ENCODE measurements at places on chromosomes 16 and 17.

- no peak for DNase-seq
Observed at GRCh38 chr16:30009990-30010843, 610 bp downstream of the DOC2A start.

- no peak for DNase-seq
Observed at GRCh38 chr16:27103954-27104353, 37.2 kb downstream of the C16orf82 start.

DNA sequence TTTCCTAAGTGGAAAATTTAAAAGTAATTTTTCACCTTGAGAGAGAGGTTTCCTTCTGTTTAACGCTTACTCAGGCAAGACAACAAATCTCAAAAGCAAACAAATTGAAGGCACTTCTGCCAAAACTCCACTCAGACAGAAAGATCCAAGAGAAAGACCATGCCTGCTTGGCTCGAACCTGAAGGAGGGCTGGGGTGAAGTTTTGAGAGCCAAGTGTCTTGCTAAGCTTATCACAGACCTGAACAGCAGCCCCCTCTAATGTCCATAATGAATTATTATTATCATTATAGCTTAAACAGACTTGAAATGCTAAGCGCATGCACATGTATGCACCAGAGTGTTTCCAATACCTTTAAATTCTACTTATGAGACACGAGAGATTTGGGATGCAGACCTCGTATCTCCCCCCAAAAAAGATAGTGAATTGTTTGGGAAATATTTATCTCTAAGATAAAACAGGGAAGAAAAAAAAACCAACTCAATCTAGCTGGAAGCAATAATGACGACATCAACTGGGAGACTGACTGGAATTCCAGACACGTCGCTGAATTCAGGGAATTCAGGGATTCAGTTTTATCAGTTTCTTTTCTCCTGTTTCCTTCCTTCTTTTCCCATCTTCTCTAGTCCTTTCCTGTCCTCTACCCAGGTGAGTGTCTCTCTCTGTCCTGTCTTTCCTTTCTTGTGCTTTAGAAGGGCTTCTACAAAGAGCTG is 473.2 kb downstream of the RBFOX1 start:
- DNase-seq, result no peak

DNA sequence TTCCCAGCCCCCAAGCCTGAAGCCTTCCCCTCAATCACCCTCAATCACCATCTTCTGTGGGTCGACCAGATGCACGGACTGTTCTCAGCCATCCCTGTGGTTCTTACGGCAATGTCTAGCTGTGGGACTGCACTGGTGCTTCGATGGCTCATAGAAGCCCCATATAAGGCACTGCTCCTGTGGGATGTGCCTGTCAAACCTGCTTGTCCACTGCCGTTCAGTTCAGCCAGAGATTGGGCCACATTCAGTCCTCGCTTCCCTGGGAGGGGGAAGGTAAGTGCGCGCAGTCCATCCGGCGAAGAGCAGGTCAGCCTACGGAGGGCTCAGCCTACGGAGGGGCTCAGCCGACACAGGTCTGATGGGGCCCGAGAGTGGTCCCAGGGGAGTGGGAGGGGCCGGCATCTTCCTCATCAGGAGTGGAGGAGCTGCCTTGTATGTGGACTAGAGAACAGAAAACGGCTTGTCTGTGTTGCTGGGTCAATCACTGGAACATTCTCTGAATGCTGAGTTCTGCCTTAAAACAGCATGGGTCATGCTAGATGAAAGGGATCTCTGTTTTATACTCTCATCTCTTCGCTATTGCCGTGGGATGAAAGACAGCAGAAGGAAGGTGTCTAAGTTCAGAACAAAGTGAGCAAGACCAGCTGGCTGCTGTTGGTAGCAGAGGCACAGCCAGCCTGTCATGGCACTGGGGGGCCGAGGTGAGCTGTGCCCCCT is at the start of gene CARD14:
Gene CARD14 (plus strand): TSS at position 247 of the 717 bp plus-strand sequence. CDS start 11,409 bp downstream, outside the sequence.
- DNase-seq, result no peak

GRCh38 chr17:59859444-59860025 is 33.2 kb downstream of the TUBD1 start:
- no peak for DNase-seq

- no peak for DNase-seq
Observed at GRCh38 chr17:80499961-80500665, 23.7 kb upstream of the NPTX1 start.

- peak; percentile 23 for DNase-seq
Observed at GRCh38 chr17:4004517-4005295, 40.5 kb upstream of the ATP2A3 start.

DNA sequence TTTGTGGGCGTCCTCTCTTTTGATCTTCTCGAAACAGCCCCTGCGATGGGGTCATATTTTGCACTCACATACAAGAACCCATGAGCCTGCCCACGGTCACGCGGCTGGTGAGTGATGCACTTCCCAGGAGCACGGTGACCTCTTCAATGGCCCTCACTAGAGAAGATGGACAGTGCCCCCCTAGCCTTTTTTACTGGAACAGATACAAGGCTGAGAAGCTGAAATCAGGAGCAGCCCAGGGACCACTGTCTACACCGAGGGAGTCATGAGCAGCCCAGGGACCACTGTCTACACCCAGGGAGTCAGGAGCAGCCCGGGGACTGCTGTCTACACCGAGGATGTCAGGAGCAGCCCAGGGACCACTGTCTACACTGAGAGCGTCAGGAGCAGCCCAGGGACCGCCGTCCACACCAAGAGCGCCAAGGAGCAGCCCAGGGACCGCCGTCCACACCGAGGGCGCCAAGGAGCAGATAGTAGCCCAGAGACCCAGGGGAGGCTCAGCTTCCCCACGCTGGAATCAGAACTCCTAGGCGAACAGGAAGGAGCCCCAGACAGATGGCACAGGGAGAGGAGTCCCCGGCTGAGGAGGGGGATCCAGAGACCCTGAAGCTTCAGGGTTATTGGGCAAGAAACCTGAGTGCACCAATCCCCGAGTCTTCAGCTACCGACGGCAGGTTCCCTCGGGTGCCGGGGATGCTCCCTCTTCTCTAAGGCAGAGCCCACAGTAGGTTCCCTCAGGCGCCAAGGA is 23.7 kb downstream of the ACSF3 start:
- no peak for DNase-seq

- DNase-seq, result no peak
Observed at GRCh38 chr17:43578699-43579565, 32.8 kb upstream of the ETV4 start.

DNA sequence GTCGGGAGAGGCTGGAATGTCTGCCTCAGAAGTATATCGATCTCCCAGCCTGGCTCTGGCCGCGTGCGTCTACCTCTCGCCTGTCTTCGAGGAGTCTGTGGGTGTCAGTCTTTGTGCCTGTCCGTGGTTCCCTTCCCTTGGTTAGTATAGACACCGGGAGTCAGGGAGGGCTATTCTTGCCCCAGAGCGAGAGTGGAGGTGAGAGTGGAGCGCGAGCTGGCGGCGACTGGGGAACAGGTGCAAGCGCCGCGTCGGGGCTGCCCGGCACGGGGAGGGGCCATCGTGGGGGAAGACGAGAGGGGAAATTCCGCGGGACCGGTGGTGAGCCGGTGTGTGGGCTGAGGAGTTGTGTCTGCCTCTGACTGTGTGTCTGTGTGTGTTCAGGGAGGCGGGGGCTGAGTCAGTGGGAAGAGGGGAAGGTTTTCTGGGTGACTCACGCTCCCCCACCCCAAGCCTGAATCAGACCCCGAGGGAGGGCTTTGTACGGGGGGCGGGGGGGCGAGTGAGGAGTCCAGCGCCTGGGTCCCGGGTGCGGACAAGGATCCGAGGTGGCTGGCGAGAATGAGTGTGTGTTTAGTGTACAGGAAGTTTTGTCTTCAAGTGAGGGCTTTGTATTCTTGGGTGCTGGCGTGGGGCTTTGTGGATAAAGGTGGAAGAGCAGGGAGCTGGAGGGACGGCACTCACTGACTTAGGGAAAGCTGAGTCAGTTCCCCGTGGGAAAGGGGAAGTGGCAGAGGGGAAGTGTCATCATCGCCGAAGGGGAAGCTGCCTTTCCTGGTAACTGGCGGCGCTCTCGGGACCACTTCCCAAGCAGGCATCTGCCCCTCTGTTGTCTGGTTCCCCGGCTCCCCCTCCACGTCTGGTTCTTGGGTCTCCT is 8.6 kb downstream of the KDM6B start:
- DNase-seq, result peak; percentile 92

- DNase-seq, result no peak
Observed at GRCh38 chr17:53193044-53193443, 629.7 kb upstream of the KIF2B start.

DNA sequence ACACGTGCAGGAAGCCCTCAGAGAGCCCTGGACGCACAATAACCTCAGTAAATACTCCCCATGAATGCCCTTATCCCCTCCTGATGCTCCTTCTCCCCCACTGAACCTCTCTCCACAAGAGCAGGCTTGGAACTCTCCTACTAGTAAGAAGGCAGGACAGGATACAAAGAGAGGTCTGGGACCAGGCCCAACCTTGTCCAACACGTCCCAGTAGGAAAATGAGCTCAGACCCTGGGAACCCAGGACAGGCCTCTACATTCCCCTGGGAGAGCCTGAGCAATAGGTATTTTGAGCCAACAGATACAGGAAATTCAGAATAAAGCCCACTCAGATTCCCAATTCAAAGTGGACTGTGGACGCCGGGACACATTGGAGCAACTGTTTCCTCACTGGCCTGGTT is 19.2 kb downstream of the ZNF423 start:
- DNase-seq, result no peak

- no peak for DNase-seq
Observed at GRCh38 chr17:38415250-38416194, 12.7 kb upstream of the ARHGAP23 start.

All from stimulated activated CD8-positive, alpha-beta memory T cell treated with anti-CD3 and anti-CD28 coated beads, Interleukin-4, amount 100 ng/mL, for 1 hour (primary cell).